ENCODE measurements at places on chromosomes 1 and 21.

DNA sequence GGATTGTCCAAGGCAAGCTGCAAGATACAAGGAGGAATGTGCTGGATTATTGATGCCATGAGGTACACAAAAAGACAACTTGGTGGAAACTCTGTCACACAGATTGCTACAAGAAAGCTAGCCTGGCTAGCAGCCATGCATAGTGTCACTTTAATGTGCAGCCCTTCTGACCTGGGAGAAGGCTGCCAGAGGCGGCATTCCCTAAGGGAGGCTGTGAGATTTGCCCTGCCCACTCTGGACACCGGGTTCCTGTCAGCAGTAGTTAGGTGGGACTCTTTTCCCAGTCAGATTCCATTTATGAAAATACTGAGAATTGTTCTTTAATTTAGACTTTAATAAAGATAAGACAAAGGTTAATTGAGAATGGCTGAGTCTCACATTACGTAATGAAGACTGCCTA lies 47.8 kb upstream of the SYT6 start:
- no peak for DNase-seq

GRCh38 chr1:220516722-220517042 lies 11.3 kb upstream of the MARK1 start:
- DNase-seq, result no peak

DNA sequence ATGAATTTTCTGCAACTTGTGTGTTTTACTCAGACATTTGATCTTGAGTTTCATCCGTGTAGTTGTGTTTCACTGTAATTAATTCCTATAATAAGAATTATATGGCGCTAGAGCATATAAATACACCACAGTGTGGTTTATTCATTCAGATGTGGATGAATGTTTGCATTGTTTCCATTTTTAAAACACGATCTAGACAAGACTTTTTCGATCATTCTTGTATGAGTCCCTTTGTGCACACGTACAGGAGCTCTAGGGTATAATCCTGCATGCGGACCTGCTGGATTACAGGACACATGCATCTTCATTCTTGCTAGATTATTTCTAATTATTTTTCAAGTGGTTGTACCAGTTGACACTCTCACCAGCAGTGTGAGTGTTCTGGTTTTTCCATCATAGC lies 46.8 kb upstream of the CNIH3 start:
- DNase-seq, result no peak

GRCh38 chr21:28069450-28069923 lies 923.2 kb downstream of the LTN1 start:
- DNase-seq, result no peak

DNA sequence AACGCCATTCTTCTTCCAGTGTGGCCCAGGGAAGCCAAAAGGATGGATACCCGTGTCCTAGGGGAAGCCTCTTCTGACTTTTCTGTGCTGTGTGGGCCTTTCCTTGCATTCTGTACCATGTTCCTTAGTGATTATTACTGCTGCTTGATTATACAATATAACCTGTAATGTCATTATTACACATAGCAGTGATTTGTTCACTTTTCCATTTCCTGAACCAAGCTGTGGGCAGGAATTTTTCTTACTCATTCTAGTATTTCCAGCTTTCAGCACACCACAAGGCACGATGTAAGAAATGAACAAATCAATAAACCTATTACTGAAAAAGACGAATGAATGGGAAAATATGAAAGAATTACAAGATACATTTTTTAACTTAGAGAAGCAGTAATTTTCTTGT lies 8.4 kb upstream of the USP33 start:
- DNase-seq, result no peak

All from NCI-H510A treated with DMSO at 0.1 percent for 48 hours (cell line).